CD8-positive, alpha-beta T cell (primary cell): ENCODE measurements at places on chromosomes 6 and 20. TPM values are rescaled to one million over a fixed set of nuclear protein-coding genes. Genes with fewer than 3 reads are reported as not detected.

The TGM3 gene
- not detected for total RNA-seq

The OR2J1 gene
- total RNA-seq = not detected

The SEL1L2 gene
- not detected for total RNA-seq

The FHL5 gene
- not detected for total RNA-seq

The CALHM5 gene
- total RNA-seq = not detected

The SUPT3H gene
- total RNA-seq = 9.4 TPM

The PMEPA1 gene
- total RNA-seq = 22.2 TPM

- no peak for DNase-seq
Measured at GRCh38 chr6:56699066-56699654, 56.5 kb upstream of the DST start.

- DNase-seq = no peak
Measured at GRCh38 chr6:167452338-167453081, 127.6 kb downstream of the TTLL2 start.

DNA sequence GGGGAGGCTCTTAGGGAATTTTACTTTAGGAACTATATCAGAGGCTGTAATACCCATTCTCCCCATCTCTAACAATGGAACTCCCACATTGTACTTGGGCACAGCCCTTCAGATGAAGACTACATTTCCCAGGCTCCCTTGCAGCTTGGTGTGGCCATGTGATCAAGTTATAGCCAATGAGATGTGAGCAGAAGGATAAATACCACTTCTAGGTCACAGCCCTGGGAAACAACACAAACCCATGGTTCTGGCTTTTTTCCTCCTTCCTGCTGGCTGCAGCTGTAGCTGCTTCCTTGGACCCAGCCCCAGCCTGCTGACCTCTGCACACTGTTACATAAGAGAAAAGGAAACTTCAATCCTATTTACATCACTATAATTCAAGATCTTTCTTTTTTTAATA is 445.9 kb upstream of the JARID2 start:
- no peak for DNase-seq

DNA sequence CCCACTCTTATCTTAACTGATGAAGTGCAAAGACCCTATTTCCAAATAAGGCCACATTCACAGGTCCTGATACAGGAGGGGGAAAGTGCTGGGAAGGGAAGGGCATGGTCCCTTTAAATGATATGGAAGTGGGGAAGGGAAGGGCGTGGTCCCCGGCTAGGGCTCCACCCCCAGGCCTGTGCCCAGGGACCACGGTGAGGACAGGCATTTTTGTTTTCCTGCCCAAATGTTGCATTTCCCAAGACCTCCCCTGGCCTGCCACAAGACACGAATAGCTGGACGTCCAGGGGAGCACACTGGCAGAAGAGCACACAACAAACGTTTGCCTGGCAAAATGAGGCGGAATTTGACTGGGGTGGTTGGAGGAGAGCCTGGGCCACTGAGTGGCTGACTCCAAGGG is 16.1 kb upstream of the HFE start:
- DNase-seq = no peak

- no peak for DNase-seq
Measured at GRCh38 chr20:48983423-48984400, 62.2 kb downstream of the ARFGEF2 start.

DNA sequence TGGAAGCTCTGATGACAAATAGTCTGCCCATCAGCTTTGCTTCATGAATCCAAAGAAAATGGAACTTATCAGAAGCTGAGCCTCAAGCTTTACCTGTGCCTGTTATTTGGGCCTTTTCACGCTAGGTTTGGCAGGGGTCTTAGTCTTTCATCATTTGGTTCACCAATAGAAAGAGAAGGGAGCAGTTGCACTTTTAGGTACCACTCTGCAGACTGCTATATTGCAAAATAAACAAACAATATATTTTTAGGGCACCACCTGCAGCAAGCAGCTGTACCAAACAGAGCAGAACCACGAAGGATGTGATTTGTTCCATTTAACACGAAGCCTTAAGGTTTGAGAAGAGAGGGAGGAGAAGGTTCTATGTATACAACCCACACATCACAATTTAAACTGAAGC is 291.4 kb upstream of the RNF217 start:
- no peak for DNase-seq

DNA sequence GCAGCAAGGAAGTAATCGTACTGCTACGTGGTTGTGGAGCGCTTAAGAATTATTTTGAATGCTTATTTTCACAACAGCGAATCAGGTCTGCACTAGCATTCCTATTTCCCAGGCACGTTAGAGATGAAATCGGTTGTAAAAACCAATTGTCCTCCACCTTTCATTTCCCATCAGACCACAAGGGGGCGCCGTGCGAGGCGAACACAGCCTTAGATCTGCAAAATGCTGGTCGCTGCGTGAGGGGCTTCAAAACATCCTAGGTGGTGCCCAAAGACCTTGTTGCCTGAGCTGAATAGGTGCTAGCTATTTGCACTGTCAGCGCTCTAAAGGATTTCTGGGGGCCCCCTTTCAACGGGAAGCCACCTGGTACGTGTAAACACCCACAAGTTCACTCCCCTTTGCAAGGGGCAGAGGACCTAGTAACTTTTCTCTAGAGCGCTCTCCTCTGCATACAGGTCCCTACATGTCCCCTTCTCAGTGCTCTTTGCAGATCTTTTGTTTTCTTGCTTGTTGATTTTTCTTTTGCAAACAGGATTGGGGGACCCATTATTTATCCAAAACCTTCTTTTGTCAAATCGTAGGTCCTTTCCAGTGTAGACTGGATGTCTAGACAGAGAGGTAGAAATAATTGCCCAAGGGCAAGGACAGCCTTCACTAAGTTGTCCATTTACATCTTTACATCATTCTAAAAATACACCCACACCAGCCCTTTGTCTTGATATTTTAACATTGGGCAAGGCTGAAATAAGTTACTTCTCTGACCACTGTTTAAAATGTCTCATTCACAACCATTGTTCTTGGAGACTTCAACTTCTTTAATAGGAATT is 59.8 kb downstream of the NEDD9 start:
- DNase-seq = peak; percentile 80

GRCh38 chr6:69366831-69367230 is 430.0 kb downstream of the LMBRD1 start:
- DNase-seq = no peak
